ENCODE measurements at places on chromosomes 1 and 21. TPM values are rescaled to one million over a fixed set of nuclear protein-coding genes. Genes with fewer than 3 reads are reported as not detected.

Gene ZMPSTE24
- polyA plus RNA-seq: 20.8 TPM

Gene SHC1
- 27.4 TPM for polyA plus RNA-seq

Gene ZSWIM5
- 0.65 TPM for polyA plus RNA-seq

Gene CELA2A
- polyA plus RNA-seq: not detected

Gene GJB3
- polyA plus RNA-seq: not detected

Gene RAB7B
- polyA plus RNA-seq: not detected

Gene TNFRSF14
- 45.8 TPM for polyA plus RNA-seq

Gene KCNK2
- polyA plus RNA-seq: not detected

Gene FABP3
- not detected for polyA plus RNA-seq

Gene CFAP107
- polyA plus RNA-seq: not detected

Gene NSL1
- polyA plus RNA-seq: 74.2 TPM

Gene FCMR
- 536 TPM for polyA plus RNA-seq

Gene PROX1
- polyA plus RNA-seq: not detected

Gene CD84
- polyA plus RNA-seq: 18.1 TPM

Gene CNIH3
- 1.1 TPM for polyA plus RNA-seq

Gene RAB29
- 71.3 TPM for polyA plus RNA-seq

Gene HSPG2
- not detected for polyA plus RNA-seq

Gene MIS18A
- polyA plus RNA-seq: 14.2 TPM

Gene LORICRIN
- not detected for polyA plus RNA-seq

Gene DHRS3
- 31.0 TPM for polyA plus RNA-seq

Gene FAAH
- polyA plus RNA-seq: 0.46 TPM

Gene FOXD2
- polyA plus RNA-seq: not detected

Gene CYP4Z1
- polyA plus RNA-seq: not detected

Gene GABRD
- not detected for polyA plus RNA-seq

Gene PYCR2
- polyA plus RNA-seq: 152 TPM

Gene TAL1
- polyA plus RNA-seq: not detected

Gene CELA3B
- not detected for polyA plus RNA-seq

Gene AKR7A3
- not detected for polyA plus RNA-seq

Gene EEIG2
- 0.48 TPM for polyA plus RNA-seq

Gene DCST1
- not detected for polyA plus RNA-seq

Gene CFAP141
- polyA plus RNA-seq: not detected

Gene UMODL1
- 0.03 TPM for polyA plus RNA-seq

Gene HEYL
- polyA plus RNA-seq: not detected

Gene MYBPH
- not detected for polyA plus RNA-seq
